ENCODE measurements at places on chromosomes 11 and 22.

- DNase-seq: no peak
Observed at GRCh38 chr11:8973121-8973520, 8.9 kb upstream of the TMEM9B start.

DNA sequence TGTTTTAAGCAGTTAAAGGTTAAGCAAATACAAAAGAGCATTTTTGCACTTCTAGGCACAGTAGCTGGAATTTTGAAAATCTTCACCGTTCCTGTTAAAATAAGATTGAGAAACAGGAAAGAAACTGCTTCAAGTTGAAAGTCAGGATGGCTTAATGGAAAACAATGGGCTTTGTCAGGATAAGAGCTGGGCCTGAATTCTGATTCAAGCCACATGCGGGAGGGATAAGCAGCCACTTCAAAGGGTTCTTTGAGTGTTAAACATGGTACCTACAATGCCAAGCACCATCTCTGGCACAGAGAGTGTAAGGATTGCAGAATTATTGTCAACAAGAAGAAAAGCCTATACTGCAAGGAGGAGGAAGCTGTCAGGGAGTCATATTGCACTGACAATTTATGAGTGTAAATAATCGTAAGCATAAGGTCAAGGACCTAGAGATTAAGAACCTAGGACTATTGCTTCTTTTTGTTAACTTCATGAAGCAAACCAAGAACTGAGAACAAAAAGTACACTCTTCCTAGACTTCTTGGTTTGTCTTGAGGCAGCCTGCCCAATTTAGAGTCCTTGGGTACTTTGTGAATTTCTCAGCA lies 32.5 kb downstream of the MPPED2 start:
- no peak for DNase-seq

DNA sequence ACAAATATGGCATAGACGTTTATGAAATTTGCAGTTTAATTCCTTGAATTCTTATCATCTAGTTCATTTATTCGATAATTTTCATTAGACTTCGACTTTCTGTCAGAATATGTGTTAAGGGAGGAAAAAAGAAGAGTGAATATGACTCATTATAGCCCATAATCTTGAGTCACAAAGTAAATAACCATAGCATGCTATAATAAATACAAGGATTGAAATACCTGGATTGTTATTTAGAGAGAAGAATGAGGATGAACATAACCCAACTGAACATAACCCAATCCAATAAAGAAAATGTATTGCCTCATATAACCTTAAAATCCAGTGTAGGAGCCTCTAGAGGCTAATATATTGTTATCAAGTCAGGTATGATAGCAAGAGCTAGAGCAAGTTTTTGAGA lies 1858.3 kb upstream of the RAG2 start:
- DNase-seq: no peak

DNA sequence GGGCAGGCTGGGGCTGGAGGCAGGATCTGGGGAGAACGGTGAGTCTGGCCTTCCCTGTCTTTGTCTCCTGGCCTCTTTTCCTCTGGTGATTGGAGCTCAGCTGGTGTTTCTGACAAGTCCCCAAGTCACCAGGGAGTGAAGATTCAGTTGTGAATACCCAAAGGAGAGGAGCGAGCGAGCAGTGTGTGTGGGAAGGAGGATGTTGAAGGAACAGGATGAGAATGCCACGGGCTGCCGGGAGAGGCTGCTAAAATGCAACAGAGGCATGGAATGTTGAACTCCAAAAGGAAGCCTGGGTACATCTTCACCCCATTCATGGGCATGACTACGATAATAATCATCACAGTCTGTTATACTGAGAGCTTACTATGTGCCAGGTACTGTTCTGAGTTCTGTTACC lies 163.3 kb downstream of the CEP164 start:
- DNase-seq: no peak

- no peak for DNase-seq
Observed at GRCh38 chr11:20599221-20600019, at the start of gene SLC6A5. SLC6A5 (plus strand) TSS chr11:20599608; CDS start chr11:20599673, 65 bp downstream.

DNA sequence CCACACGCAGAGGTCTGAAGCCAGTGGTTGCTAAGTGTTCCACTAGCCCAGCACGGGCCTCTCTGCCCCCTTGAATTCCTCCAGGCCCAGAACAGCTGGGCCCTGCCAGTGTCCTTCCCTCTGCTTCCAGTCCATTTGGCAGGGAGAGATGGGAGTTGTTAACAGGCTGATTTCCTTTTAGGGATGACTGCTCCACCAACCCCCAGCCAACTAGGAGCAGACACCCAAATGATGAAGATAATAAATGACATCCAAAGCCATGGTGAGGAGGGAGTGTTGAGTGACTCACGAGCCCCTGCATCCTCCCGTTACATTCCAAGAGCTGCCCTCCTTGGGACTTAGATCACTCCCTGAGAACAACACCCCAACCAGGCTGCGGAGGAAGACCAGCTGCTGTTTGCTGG lies 20.6 kb downstream of the PARVA start:
- no peak for DNase-seq

GRCh38 chr11:33329705-33330329 lies 72.6 kb downstream of the HIPK3 start:
- DNase-seq: no peak

DNA sequence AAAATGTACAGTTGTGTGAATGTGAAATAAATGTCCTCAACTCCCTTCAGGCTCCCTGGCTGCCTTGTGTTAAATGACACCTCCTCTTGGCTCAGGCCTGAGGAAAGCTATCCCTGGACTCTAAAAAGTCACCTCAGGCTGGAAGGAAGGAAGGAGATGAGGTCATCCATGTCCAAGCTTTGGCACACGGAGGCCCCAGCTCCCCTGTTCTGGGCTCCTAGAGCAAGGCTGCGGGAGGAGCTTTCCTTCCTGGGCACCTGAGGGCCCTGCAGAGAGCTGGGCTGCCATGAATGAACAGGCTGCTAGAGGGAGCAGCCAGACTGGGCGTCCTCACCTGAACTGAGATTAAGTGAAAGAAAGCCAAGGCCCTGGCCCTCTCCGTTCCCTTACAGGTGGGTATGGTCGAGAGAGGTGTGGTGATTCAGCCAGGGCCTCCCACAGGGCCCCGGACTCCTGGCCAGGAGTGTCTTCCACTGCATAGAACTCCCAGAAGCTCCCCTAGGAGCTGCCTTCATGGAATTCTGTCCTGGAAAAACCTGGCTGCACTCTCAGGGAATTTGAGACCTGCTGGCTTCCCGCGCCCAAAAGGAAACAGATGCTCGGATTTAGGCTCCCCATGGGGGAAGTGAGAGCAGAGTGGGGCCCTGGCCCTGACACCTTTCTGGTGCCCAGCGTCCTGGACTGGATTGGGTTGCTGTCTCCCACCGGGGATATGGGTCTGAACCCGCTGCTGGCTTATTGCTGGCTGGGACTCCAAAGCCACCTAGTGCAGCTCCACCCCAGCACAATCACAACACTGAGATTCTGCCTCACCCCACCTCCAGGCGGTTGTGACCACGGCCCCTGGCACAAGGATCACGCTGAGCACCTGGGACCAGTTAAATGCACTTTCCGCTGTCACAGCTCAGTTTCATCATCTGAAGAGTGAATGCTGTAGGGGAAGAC lies 22.2 kb downstream of the MYBPC3 start:
- DNase-seq: no peak

- DNase-seq: no peak
Observed at GRCh38 chr11:282171-282570, 4.0 kb downstream of the NLRP6 start.

DNA sequence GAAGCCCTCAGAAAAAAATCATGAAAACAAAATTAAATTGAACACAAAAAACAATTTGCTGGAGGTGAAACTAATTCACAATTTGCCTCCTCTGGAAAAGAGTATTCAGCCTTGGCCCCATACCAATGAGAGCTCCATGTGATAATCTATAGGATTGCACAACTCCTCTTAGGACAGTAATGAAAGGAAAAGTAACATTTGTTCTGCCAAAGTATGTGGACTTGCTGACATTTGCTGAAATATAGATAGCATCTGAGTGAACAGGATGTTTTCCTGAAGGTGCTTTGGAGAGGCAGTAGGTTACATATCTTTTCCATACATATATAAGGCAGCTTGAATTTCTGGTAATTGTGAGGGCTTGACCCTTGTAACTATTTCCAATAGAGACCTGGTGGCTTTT lies 122.8 kb downstream of the OR4C45 start:
- DNase-seq: no peak

- no peak for DNase-seq
Observed at GRCh38 chr11:64144587-64145472, 21.1 kb downstream of the MACROD1 start.

DNA sequence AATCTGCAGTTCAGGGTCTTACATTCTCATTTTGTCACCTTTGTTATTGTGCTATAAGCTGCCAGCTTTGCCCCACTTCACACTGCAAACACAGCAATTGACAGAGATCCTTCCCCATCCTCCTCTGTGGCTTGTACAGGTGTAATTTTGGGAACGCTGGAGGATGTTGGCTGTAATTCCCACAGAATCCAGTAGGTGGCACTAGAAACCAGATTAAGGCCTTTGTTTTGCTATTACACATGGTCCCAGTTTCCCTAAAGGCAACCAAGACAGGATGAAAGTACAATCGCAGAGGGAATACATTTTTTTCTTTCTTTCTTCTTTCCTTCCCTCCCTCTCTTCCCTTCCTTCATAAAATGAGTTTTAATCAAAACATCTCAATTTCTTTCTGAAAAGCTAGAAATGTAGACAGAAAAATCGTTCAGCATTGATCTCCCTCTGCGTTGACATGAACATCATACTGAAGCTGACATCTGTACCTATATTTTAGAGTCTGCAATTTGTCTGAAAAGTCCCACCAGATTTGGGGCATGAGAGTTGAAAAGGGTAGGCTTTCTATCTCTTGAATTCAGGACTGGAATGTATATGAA lies 21.3 kb upstream of the NELL1 start:
- no peak for DNase-seq

GRCh38 chr11:79834015-79834414 lies 393.2 kb upstream of the TENM4 start:
- DNase-seq: no peak

- no peak for DNase-seq
Observed at GRCh38 chr11:5967708-5968107, 586 bp downstream of the OR56A5 start.

DNA sequence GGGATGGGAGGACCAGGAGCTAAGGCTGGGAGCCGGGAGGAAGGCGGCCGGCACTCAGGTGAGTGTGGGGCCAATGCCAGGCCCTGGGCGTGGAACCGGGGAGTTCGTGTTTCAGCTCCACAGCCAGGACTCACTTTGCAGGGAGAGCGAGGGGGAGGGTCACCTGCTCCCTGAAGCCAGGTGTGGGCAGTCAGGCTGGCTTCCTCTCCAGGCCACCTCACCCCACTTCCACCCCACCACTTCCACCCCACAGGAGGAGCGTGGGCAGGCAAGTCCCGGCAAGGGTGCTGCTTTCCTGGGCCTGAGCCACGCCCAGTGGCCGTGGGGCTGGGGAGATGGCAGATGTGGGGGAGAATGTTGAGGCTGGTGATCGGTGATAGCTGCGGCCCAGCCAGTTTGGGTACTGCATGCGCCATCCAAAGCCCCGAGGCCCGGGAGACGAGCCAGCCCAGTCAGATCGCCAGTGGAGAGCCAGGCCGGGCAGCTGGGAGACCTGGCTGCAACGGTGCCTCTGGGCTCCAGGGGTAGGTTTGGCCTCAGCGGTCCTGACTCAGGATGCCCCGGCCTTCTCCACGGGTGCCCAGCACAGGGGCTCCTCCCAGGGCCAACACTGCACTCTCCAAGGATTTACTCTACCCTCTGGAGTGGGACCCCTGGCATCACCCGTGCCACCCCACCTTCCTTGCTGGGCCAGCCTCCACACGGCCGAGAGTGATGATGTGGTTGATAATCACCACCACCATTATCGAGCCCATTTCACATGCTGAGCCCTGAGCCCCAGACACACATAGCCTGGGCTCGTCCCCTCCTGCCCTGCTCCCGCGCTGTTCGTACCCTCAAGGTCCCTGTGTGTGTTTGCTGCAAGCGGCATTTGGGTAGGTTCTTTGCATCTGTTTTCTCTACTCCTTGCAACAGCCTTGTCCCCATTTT lies 93.8 kb downstream of the WNT7B start:
- DNase-seq: no peak

GRCh38 chr11:13434247-13435205 lies 28.5 kb downstream of the BTBD10 start:
- DNase-seq: no peak

DNA sequence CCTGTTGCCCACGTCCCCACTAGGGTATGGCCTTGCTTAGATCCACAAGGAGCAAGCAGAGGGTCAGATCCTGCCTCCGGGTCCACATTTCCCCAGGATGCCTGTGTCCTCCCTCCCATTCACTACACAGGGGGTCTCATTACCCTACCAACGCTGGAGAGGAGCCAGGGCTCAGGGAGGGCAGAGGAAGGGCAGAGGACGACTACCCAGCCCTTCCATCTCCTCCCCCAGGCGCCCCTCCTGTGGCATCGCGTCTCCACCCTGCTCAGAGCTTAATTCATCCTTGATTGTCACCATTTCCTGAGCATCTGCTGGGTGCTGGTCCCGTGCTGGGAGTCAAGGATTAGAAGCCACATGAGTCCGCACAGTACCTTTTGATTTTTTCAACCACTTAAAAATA lies 5.0 kb downstream of the NFAM1 start:
- no peak for DNase-seq

DNA sequence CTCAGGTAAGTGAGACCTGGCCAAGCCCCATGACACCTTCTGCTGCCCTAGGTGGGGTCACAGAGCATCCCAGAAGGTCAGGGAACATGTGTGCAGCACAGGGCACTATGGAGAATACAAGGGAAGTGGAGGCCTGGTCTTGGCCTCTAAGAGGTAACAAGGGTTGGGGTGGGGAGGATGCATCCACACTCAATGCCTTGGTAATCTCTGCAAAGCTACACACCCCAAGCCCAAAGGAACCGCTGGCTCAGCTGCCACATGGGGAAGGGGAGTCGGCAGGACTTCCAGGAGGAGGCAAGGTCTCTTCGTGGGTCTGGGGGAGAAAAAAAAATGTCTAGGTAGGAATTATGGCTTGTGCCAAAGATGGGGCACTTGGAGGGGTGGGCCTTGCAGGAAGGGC lies 17.3 kb downstream of the CD5 start:
- DNase-seq: no peak

All from NCI-H1417 treated with DMSO at 0.1 percent for 48 hours (cell line).